Stimulated activated CD4-positive, alpha-beta T cell treated with anti-CD3 and anti-CD28 coated beads, Interleukin-2, amount 100 ng/mL, for 24 hours (primary cell): ENCODE measurements at places on chromosomes 3 and 15.

- DNase-seq = no peak
Measured at GRCh38 chr15:46523701-46524100, 888.9 kb downstream of the SQOR start.

GRCh38 chr15:80070840-80071239, 11.4 kb downstream of the ZFAND6 start:
- no peak for DNase-seq

DNA sequence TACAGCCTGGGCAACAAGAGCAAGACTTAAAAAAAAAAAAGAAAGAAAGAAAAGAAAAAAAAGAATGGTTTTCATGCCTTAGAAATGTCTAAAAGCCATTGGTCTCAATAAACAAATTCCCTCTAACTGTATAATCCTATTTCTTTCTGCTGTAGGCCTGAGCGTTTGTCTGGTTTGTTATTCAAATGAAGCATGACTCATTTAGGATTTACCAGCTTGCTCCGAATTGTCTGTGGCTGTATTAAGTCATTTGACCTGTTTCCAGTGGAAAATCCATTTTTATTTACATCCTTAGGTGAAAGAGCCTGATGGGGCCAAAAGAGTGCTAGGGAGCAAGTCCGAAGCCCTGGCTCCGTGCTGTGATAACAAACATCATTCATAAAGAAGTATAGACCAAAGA, 73.8 kb downstream of the BDH1 start:
- no peak for DNase-seq

- DNase-seq = no peak
Measured at GRCh38 chr3:100781301-100781700, 72.0 kb downstream of the TFG start.

- peak; percentile 46 for DNase-seq
Measured at GRCh38 chr3:149971403-149972075, 844 bp upstream of the PFN2 start.

GRCh38 chr15:45921376-45921775, 286.5 kb downstream of the SQOR start:
- DNase-seq = no peak

DNA sequence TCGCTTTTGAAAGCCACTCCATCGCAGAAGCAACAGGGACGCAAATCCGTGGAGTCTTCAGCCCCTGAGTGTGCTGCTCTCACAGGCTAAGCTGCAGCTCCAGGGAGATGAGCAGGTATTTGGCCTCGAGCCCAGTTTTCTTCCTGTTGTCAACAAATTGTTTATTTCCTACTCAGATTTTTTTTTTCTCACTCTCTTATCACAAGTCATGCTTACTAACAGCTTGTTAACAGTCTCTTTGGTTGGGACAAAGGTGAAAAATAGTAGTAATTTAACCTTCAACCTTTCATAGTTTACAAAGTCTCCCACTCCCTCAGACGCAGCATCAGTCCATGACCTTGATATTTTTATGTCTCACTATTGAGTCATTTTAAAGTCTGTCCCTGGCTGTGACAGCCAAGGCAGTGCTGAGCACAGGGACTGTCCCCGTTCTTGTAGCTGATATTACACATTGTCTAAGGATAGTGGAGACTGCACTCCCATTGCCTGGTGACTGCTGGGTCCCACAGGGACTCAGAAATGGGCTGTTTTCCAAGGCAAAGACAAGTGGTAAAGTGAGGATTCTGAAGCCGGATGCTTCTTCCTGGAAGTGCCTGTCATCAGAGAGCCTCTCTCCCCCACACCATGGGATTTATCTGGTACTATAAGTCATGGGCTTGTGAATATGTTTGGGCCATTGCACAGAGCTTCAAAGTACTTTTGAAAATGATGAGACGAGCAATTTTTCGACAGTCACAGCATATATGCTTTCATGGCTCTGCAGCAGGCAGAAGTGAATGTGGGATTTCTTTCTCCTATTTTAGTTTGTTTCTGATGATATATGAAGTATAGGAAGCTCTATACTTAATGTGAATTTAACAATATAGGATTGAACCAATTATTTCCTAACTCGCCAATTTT, 59.8 kb upstream of the UNC13C start:
- no peak for DNase-seq

DNA sequence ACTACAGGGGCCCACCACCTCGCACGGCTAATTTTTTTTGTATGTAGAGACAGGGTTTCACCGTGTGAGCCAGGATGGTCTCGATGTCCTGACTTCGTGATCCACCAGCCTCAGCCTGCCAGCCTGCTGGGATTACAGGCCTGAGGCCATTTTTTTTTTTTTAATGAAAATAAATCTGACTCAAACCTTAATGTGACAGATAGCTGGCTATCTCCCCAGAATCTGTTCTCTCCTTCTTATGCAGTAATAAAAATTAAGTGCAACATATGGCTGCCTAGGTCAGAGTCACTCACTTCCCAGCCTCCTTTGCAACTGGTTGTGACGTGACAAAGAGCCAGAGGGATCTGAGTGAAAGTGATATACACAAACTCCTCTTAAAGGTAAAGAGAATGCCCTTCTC, 53.0 kb downstream of the ZNF148 start:
- DNase-seq = no peak

GRCh38 chr15:101540480-101541239, 51.2 kb upstream of the PCSK6 start:
- no peak for DNase-seq

DNA sequence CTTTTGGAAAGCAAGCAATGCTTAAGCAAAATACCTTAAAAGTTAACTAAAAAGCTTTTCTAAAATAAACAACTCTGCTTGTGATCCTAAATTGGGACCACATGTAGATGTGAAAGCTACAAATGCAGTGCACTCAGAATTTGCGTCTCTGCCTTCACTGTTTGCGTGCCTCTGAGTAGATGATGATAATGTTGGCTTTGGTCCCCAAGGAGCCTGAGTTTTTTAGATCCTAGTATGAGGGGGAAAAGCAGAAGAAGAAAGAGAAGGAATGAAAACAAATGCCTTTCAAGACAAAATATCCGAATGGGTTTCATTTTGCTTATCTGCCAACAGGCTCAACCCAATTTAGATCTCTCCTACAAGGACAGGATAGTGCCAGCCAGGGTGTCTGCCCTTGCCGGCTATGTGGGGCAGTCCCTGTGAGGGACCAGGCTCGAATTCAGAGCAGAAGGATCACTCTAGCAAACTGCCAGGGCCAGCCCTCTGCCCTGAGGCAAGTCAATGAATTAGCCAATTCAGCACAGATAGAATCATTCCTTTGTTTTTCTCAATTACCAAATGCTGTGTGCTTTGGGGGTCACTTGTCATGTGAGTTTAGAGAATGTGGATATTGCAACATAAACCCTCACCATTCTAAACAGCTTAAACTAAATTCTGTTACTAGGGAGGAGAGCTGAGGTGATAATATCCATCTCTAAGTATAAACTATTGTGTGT, 28.5 kb downstream of the SCG5 start:
- DNase-seq = no peak
